Activated CD4-positive, alpha-beta memory T cell treated with anti-CD3 and anti-CD28 coated beads for 36 hours (primary cell): ENCODE measurements at places on chromosomes 6 and 20.

- peak; percentile 76 for DNase-seq
These were observed 4.5 kb downstream of the TP53INP2 start for GRCh38 chr20:34708621-34709043.

DNA sequence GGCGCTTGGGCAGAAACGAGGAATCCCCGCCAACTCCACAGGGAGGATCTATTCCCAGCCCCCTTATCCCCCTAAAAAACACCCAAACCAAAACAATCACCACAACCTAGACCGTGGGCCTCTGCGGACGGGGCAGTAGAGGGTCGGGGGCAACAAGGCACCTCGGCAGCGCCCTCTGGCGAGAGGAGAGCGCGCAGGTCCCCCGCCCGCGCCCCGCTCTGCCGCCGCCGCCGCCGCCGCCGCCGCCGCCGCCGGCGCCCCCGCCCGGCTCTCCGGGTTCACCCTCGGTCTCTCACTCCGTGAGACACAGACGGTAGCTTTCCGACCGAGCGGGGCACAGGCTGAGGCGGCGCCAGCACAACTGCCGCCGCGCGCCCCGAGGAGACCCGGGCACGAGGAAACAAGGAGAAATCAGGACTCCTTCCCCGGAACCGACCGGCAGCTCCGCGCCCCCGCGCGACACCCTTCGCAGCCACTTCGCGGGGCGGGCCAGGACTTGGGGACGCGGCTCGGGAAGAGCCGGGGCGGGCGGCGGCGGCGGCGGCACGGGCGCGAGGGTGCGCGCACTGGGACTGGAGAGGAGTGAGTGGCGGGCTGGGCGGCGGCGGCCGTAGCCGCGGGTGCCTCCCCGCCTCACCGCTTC lies at the start of gene SLC35F1:
Gene SLC35F1 (plus strand): TSS at position 307 of the 643 bp plus-strand sequence.
- DNase-seq, result peak; percentile 47

- DNase-seq, result no peak
These were observed 376.4 kb downstream of the HACE1 start for GRCh38 chr6:104483225-104483834.

DNA sequence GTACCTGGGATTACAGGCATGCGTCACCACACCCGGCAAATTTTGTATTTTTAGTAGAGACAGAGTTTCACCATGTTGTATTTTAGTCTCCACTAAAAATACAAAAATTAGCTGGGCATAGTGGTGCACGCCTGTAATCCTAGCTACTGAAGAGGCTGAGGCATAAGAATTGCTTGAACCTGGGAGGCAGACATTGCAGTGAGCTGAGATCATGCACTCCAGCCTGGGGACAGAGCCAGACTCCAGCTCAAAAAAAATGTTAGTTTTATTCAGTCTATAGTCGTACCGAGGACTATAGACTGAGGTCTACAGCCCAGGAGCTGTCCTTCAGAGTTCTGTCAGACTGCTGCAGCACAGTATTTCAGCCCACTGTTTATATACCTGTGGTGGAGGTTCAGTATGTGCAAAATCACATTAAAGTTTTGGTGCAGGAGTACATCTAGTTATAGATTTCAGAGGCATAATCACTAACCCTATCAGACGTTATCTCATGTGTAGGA lies 3.6 kb upstream of the CASP8AP2 start:
- no peak for DNase-seq

DNA sequence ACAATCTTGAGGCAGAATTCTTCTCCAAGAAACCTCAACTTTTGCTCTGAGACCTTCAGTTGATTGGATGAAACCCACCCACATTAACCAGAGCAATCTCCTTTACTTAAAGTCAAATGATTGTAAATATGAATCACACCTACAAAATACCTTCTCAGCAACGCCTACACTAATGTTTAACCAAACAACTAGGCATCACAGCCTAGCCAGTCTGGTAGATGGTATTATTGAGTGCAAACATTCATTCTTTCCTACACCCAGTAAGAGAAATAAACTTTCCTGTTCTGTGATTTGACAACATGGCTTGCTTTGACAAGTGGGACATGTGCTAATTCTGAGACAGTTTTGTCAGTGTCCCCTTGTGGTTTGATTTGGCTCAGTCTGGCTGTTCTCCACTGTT lies 252.2 kb downstream of the HACE1 start:
- DNase-seq, result no peak

- DNase-seq, result peak; percentile 46
These were observed 712 bp downstream of the DEK start for GRCh38 chr6:18263418-18264218.

DNA sequence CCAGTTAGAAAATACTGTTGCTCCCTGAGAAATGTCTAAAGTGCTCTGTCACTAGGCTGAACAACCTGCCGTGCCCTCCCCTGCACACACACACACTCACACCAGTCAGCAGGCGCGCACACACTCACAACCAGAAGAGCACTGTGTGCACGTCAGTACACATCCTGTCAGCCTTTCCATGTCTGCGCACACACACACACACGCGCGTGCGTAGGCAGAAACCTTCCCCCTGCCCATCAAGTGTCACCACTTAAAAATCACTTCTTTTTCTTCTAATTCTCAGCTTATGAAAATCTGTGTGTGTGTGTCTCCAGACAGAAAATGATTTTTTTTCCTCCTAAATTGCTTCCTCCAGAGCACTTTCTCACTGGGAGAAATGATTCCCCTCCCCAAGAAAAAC lies 100.3 kb downstream of the EDN3 start:
- DNase-seq, result peak; percentile 64

DNA sequence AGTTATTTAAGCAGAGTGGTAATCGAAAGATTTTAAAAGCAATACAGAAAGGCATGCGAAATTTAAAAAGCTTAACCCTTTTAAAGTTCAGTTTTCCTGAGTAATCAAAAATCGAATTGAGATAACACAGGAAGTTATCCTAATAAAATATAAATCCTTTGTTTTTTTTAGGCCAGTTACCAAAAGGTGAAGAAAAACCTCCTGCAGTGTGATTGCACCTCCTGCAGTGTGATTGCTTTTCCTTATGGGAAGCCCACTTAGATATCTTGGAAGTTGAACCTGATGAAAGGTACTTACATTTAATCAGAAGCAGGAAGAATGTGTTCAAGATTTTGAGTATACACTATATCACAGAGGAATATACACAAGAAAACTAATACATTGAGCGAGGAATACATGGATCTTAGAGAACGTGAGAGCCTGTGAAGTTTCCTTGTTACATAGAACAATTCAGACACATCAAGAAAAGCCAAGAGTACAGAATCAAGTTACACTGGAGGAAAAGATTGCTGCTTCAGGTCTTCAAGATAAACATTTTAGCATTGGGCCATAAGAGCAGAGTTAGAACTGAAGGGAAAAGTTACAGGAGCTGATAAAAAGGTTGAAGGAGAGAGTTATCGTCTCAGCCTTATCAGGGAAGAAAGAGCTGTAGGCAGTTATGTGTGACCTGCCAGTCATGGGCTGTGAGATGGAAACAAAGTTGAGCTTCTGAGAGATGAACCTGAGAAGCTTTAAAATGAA lies 7.7 kb upstream of the TMEM181 start:
- DNase-seq, result no peak

DNA sequence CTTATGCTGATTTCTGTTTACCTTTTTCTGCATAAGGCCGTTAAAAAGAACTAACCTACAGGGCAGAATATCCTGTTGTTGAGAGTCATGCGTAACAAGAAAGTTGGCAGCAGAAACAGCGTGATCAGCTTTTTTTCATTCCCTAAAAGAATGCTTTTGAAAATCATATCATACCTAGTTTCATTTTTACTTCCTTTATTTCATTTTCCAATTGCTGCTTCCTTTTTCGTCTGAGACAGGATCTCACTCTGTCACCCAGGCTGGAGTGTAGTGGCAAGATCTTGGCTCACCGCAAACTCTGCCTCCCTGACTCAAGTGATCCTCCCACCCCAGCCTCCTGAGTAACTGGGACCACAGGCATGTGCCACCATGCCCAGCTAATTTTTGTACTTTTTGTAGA lies 4.1 kb downstream of the CALHM6 start:
- peak; percentile 27 for DNase-seq

- DNase-seq, result no peak
These were observed 117.0 kb downstream of the EPB41L2 start for GRCh38 chr6:130946076-130946475.

DNA sequence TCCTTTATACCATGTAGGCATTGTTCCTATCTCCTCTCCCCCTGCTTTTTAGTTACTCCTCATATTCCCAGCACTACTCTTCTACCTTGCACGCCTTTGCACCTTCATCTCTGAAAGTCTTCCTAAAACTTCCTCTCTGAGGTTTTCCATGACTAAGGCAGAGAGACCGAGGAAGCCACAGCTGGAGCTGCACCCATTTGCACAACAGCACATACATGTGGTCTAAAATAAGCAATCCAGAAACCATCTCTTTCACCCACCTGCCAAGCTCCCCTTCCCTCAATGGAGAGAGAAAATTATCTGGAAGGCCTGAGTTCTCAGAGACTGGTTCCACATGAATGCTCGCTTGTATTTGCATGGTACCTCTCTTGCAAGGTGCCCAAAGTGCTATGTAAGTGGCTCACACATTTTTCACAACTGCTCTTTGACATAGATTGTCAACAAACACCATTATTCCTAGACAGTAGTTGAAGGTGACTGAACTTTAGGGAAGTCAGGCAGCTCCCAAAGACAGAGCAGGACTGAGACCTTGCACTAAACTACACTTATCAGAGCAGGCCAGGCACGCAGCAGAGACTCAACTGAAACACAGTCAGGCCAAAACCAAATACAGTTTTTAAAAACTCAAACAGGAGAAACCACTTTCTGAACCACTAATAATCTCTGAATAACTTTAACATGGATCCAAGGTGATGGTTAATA lies 313.2 kb downstream of the TFAP2A start:
- DNase-seq, result no peak

GRCh38 chr20:50794181-50794845 lies 548 bp upstream of the BCAS4 start:
- no peak for DNase-seq

GRCh38 chr6:4549556-4550226 lies 226.5 kb upstream of the CDYL start:
- DNase-seq, result no peak

DNA sequence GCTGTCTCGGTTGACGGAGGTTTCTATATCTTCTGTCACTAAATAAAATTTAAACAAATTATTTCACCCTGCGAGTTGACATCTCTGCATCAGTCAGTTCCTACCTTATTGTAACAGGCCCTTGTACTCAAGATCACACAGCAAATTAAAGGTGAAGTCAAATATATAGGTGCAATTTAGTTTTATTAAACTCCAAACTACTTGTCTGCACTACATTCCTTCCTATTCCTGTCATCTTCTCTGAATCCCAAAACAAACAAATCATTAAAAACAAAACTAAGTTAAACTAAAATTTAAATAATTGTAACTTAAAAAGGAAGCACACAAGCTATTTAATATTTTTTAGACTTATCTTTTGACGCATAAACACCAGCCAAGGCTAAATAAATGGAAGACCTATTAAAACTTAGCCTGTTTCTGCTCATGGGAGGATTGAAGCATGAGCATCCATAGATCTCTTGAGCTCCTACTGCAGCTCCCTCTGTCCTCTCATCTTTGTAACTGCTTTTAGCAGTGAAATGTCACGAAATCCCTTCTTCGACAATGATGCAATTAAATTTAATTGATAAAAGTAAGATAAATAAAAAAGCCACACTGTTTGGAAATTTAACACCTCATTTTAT lies 1152.3 kb upstream of the GJE1 start:
- DNase-seq, result no peak

- DNase-seq, result no peak
These were observed 1019.5 kb upstream of the MAP3K7 start for GRCh38 chr6:91606148-91606901.

DNA sequence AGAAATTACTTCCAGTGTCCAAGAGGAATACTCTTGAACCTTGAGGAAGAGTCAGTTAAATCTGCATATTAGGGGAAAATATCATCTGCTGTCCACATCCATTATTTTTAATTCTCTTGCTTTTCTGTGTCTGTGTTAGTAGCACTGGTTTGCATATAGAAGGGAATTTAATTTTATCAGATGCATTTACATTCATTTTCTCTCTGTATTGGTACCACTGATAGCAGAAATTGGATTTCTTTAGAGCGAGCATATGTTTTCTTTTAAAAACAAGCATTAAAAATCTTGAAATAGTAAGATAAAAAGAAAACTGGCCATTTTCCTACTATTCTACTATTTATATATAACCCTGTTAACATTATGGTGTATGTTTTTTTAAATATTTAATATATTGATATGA lies 83.8 kb downstream of the KIZ start:
- no peak for DNase-seq

DNA sequence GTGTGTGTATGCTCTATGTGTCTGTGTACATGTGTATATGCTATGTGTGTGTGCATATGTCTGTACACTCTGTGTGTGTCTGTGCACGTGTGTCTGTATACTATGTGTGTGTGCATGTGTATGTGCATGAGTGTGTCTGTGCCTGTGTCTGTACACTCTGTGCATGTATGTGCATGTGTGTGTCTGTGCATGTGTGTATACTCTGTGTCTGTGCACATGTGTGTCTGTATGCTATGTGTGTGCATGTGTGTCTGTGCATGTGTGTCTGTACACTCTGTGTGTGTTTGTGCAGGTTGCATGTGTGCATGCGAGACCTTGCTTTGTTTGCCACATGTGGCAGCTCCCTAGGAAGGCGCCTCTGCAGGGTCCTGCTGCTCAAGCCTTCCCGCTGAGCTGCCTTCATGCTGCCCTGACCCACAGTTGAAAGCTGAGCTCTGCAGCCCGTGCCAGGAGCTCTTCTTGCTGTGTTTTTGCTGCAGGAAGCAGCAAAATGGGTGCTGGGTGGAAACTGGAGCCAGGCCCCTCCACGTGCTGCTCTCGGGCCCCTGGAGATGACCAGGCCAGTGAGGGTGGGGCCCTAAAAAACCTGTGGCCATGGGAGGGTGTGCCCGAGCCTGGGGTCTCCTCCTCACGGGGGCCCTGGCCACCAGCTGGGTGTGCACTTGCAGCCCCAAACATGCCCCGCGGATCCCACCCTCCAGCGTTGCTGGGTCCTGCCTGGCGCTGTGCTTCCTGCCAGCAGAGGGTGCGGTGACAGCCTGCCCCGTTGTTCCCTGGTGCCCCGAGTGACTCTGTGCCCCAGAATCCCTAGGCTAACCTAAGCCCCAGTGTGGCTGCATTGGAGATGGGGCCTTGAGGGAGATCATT lies 109.1 kb downstream of the DACT2 start:
- DNase-seq, result no peak

DNA sequence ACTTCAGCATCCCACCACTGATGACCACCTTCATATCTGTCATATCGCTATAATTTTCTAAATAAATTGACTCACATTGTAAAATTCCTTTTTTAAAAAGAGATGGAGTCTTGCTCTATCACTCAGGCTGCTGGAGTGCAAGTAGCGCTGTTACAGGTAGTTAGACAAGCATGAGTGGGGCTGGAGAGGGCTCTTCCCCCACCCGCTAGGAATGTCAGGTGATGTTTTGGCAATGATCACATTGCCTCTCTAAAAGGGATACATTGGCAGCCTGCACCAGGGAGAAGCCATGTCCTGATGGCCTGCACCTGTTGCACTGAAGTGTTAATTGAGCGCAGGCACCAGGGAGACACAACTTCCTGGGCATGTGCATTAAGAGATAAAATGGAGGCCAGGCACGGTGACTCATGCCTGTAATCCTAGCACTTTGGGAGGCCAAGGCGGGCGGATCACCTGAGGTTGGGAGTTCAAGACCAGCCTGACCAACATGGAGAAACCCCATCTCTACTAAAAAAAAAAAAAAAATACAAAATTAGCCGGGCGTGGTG lies 16.9 kb upstream of the SLC22A16 start:
- DNase-seq, result no peak
